Suppressor macrophage (primary cell): ENCODE measurements at places on chromosomes 6 and 20.
A peak's percentile ranks its signal among the peaks of the same experiment; 100 is the strongest.

GRCh38 chr20:9269280-9269971, 200.5 kb downstream of the PLCB4 start:
- no peak for DNase-seq

- no peak for DNase-seq
These were observed 14.5 kb downstream of the ZNF76 start for GRCh38 chr6:35273822-35274559.

DNA sequence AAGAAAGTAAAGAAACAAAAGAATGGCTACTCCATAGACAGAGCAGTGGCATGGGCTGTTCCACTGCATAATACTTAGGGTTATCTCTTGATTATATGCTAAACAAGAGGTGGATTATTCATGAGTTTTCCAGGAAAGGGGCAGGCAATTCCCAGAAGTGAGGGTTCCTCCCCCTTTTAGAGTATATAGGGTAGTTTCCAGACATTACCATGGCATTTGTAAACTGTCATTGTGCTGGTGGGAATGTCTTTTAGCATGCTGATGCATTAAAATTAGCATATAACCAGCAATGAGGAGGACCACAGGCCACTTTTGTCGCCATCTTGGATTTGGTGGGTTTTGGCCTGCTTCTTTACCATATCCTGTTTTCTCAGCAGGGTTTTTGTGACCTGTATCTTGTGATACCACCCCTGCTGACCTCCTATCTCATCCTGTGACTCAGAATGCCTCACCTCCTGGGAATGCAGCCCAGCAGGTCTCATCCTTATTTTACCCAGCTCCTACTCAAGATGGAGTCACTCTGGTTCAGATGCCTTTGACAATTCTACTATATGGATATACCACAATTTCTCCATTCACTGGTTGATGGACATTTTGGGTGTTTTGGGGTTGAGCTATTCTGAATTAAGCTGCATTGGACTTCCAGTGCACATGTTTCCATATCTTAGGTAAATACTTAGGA, 280.6 kb downstream of the FARS2 start:
- no peak for DNase-seq

DNA sequence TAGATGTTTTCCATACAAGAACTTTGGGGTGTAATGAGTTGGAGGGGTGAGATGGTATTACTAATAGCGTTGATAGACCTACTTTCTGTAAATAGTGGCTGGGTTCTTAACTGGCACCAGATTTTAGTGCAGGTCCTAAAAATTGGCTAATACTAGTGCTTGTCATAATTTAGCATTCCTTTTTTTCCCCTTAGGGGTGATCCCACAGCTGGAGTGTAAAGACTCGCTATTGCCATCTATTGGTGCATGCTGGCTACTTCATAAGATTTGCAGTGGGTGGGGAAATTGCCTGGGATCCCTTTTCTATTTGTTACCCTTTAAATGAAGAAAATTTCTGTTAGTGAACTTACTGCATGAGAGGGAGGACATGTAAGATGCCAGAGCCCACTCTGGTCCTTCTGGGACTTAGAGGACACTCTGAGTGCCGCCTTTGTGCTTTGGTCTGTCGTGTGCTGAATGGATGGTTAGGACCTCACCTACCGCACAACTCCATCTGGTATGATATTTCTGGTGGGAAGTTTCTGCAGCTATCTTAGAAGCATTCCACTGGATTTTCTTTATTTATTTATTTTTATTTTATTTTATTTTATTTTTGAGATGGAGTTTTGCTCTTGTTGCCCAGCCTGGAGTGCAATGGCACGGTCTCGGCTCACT, 195.5 kb downstream of the JARID2 start:
- peak; percentile 76 for DNase-seq

DNA sequence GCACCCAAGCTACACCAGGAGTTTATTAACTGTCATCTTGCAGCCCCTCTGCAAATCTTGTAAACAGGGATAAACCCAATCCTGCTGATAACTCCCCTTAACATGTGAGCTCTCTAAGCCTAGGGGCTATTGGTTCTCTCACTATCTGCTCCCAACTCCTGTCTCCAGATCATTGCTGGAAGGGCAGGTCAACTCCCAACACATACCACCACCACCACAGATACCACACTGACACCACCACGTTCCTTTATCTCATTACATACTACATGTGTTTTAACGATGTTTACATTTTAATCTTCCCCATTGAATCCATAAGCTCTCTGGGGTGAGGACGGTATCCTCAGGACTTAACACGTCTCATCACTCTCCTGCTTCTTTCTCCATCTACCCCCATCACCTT, 51.8 kb downstream of the SIM1 start:
- no peak for DNase-seq

GRCh38 chr20:11204926-11205768, 531.3 kb upstream of the JAG1 start:
- DNase-seq = peak; percentile 88

DNA sequence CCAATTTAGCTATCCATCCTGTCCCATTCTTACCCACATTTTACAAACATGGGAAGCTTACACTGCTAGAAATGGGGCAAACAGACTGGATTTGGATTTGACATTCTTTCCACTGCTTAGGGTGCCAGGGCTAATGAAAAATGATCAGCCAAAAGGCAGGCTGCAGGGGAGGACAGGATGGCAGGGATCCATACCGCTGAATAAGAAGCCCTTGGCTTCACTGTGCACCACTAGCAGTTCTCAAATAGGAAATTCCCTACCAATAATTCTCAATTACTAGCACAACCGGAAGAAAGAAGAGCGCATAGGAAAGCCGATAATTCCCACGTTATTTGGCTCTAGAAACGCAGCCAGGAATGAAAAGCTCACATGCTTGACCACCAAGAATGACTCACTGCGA, 73.1 kb downstream of the NDUFAF5 start:
- no peak for DNase-seq

DNA sequence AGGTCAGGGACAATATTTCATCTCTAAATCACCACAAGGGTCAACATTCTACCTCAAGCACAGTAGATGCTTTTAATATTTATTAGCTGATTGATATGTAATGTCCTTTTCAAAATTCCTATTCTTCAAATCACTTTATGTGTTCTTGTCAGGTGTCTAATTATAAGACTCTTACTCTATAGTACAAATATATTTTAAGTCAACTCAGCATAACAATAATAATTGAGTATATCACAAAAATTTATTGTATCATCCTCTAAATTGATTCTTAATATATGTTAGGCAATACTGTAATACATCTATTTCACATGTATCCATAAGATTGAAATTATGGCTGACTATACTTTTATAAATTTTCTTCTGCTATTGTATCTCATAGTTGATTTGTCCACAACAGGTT, 423.9 kb downstream of the PKHD1 start:
- no peak for DNase-seq

- no peak for DNase-seq
These were observed 543.6 kb upstream of the CITED2 start for GRCh38 chr6:139917951-139918630.

DNA sequence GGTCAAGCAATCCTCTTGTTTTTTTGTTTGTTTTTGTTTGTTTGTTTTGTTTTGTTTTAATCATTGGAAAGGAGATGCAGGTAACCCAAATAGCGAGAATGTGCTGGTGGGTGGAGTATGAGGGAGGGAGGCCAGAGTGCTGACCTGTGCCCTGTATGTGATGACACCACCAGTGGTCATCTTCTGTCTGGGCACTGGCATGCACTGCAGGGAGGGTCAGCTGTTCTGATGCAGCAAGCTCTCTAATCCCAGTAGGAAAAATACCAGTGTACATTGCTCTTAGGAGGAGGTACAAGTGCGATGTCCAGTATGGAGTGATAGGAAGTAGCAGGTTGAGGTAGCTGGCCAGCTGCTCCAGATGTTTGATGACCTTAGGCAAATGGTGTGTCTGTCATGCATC, 2.9 kb upstream of the CST1 start:
- no peak for DNase-seq
